NCI-H187 treated with DMSO at 0.1 percent for 48 hours (cell line): ENCODE measurements at places on chromosomes 2 and 18.

DNA sequence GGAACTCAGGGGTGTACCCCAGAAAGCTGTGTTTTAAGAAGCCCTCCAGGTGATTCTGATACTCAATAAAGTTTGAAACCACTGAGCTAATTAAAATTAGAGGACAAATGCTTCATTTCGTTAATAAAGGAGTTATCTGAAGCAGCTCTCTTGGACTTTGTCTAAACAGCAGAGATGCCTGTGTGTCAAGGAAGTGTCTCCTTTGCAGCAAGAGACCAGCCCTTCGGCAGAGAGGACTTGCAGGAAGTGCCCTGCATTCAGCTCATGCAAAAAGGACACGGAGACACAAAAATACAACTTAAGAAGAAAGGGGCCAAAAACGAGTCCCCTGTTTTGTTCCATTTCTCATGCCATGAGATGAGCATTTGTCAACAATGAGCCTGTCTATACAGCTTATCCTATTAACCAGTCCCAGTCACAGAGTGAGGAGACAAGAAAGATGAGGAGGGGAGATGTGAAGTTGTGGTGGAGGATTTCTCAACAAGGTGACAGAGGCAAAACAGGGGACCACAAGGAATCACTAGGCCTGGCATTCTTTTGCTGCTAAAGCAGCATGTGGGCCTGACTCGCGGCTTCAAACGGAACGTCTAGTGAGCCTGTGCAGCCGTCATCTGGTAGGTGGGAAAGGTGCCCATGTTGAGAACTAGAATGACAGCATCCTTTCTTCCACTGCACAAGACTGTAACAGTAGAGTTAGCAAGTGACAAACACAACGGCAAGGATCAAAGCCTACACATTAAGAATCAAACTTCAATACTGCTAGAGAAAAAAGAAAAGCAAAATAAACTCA is 152.3 kb downstream of the ANTXR1 start:
- DNase-seq: no peak

DNA sequence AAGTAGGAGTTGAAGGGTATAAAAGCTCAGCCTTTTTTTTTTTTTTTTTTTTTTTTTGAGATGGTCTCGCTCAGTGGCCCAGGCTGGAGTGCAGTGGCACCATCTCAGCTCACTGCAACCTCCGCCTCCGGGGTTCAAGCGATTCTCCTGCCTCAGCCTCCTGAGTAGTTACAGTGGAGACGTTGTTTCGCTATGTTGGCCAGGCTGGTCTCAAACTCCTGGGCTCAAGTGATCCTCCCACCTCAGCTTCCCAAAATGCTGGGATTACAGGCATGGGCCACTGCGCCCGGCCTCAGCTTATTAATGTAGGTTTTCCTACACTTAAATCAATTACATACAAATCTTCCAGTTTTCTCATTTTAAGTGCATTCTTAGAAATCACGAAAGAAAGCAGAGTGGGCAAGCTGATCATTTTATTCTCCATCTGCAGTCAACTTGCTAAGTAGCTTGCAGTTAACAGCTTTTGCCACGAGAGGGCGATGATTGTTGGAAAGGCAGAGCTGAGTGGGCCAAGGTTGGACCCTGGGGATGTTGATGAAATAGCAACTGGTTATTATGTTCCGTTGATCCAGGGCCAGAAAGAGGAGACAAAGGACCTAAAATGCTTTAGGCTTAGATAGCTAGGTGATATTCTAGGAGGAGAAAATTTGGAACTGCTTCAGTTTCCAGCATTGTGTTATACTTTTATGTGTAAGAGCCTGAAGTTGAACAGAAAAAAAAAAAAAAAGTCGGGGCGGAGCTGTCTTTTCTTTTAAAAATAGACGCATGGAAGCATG is 234.4 kb upstream of the EPAS1 start:
- peak; percentile 42 for DNase-seq

DNA sequence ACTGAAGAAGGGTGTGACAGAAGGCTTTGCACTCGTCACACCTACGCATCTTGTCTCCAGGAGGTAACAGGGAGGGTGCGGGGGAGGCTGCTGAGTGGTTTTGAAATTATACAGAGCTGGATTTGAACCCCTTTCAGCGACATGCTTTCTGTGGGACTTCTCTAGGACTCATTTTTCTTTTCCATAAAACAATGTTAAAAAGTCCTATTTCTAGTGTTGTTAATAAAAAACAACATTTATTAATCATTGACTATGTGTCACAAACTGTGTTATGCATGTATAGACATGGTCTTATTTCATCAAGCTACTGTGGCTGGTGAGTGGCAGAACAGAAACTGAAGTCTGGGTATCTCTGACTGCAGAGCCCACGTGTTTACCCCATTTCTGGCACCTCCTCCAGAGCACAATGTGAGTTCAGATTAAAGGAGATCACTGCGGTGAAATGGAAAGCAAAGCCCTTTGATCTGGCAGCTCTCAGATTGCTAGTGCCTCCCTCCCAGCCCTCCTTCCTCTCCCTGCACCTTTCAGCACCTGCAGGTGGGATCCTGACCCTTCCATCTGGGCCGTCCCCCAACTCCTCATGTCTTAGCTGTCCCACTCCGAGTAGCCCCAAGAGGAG is 315.5 kb upstream of the MYT1L start:
- no peak for DNase-seq

- DNase-seq: no peak
Measured at GRCh38 chr2:236693531-236693930, 123.9 kb downstream of the ACKR3 start.

- no peak for DNase-seq
Measured at GRCh38 chr2:242046206-242046826, 176.8 kb downstream of the RTP5 start.

DNA sequence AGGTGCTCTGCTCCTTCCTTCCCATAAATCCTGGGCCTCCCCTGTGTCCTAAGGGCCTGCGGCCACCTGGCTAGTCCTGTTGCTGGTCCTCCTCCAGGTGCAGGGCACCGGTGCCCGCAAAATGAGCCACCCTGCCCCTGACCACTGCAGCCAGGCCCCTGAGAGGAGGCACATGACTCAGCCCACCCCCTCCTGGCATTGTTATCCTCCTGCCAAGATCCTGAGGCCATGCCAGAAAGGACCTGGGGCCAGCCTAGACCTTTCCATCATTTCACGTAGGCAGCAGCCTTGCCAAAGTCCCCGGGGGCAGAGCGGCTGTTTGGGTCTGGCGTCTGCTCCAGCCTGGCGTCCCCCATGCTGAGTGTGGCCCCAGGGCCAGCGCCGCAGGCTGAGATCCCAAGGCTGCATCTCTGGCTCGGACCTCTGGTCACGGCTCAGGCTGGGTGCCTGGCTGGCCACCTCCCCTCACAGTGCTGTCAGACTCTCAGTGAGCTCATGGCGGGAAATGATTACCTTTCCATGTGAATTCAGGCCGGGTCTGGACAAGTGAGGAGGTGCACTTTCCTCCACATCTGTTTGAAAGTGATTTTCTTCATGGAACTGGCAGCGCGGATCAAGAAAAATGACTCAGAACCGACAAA is 81.0 kb downstream of the NDUFA10 start:
- DNase-seq: no peak

- peak; percentile 40 for DNase-seq
Measured at GRCh38 chr2:70647873-70648481, 94.4 kb upstream of the TGFA start.

- DNase-seq: no peak
Measured at GRCh38 chr2:62660087-62660486, 45.4 kb upstream of the EHBP1 start.

DNA sequence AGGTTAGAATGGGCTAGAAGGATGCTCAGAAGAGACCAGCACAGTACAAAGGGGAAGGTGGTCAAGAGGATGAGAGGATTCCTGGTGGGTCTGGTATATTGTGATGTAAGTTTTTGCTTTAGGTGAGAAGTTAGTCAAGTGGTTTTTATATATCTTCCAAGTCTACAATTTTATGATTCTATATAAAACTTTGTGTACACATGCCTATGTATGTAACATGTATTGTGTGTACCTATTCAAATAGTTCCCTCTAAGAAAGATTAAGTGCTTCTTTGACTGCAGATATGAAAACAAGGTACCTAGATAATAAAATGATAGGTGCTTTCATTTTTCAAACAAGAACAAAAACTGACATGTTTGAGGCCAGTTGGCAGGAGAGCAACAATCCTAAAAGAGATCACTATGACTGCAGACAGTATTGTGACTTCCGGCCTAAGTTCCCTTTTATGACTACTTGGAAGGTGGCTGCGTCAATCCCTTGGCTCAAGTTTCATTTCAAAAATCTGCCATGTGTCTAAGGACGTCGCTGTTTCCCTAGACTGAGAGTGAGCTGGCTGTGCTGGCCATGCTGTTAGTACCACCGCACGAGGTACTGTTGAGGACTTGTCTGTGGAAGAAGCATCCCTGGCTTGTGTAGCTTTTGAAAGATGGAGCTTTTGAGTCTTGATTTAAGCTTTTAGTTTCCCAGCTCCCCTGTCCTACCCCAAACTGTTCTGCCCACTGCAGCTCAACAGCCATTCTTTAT is 123.1 kb downstream of the PRPF40A start:
- DNase-seq: no peak

DNA sequence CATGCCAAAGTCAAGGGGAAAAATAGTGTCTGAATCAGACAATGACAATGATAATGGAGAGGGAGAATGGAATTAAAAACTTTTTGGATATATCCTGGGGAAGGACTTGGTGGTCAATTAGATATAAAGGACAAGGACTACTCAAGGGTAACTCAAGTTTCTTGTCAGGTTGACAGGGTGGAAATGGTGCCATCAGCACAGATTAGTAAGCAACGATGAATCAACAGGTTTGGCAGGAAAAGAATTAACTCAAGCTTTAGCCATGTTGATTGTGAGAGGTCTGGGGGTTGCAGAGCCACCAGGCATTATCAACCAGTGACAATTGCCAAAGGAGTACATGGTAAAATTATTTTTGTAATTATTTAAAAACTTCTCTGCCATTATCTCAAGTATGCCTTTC is 35.8 kb upstream of the SPATS2L start:
- DNase-seq: no peak

- no peak for DNase-seq
Measured at GRCh38 chr2:6793913-6794312, 71.8 kb downstream of the CMPK2 start.

- no peak for DNase-seq
Measured at GRCh38 chr2:55151733-55152433, 80.2 kb downstream of the CLHC1 start.

- no peak for DNase-seq
Measured at GRCh38 chr18:48004577-48004976, 74.1 kb upstream of the SMAD2 start.

GRCh38 chr2:27059141-27059820 is 7.8 kb downstream of the AGBL5 start:
- no peak for DNase-seq

DNA sequence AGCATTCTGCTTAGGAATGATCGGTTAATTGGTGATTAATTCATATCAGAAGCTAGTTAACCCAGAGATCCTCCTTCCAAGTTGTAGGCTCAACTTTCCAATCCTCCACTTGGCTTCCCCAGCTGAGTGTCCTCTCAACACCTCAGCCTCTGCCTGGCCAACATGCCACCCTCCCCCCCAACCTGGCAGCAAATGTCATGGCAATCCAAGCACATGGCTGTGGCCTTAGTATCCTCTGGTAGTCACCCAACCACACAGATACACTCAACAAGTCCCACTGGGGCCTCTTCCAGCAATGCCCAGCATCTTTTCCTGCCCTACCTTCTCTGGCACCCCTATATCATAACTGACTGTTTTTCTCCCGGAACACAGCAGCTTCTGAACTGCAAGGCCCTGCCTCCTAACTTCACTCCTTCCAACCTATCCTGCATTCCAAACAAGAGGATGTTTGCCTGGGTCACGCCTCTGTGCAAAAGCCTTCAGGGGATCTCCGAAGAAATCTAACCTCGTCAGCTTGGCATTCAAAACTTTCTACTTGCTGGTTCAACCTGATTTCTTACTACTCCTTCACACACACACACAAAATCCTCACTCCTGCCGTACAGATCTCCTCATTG is 195.0 kb downstream of the CYP26B1 start:
- no peak for DNase-seq

DNA sequence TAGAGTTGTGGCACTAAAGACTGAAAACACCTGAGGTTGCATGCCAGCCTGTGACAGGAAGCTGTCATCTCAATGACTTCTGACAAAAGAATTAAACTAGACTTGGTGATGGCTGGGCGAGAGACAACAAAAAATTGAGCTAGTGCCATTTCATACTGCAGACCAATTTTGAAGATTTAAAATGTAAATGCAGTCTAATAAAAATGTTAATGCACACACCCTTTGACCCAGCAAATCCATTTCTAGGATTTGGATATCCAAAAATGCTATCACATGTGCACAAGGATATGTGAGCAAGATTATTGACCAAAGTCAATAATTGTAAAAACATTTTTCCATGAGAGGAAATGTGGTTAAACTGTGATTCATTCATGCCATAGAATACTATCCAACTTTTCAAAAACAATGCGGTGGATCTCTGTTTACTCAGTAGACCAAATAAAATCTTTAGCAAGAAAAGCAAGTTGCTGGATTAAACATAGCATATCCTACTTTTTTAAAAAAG is 5.6 kb downstream of the FBXO36 start:
- no peak for DNase-seq

DNA sequence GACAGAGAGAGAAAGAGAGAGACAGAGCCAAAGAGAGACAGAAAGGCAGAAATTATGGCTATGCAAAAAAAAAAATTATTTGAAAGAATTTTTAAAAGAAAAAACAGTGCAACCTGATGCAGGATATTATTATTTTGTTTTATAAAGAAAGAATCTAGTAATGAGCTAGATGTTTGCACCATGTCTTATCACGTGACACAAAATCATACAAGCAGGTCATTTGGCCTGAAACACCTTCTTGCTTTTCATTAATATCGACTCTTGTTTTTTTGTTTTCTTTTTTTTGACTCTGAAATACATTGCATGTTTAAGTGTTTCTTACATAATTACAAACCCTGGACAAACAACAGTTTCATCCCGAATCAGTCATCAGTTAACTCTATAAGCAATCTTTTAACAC is 606.0 kb downstream of the LRP1B start:
- DNase-seq: no peak

DNA sequence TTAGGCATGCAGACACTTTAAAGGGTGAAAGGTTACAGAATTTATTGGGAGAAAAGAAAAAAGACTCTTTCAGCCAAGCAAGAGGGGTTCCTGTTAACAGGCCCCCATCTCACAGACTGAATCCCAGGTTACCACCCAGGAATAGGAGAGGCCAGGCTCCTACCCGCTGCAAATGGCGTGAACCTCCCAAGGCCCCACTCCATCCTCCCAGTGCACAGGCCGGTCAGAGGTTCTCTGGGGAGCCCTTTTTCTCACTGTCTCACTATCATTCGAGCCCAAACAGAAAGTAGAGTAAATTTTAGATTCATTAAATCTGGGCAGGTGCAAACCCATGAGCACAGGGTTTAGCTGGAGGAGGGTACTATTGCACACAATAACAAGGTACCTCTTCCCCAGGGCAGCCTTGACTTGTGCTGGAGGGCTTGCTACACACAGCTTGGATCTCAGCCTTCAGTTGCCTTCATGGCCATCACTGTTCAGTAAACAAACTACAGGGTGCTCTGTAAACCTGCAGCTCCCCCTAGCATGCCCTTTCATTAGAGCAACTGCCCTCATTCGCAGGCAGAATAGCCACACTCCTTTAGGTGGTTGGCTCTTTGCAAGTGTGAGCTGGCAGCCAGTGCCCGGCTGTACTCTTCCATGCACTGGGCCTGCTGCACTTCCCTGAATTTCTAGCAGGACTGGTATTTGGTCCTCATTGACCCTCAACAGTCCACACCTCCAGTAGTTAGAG is 7.3 kb upstream of the PLEK start:
- DNase-seq: no peak
